ENCODE measurements at places on chromosomes 7 and 10.

DNA sequence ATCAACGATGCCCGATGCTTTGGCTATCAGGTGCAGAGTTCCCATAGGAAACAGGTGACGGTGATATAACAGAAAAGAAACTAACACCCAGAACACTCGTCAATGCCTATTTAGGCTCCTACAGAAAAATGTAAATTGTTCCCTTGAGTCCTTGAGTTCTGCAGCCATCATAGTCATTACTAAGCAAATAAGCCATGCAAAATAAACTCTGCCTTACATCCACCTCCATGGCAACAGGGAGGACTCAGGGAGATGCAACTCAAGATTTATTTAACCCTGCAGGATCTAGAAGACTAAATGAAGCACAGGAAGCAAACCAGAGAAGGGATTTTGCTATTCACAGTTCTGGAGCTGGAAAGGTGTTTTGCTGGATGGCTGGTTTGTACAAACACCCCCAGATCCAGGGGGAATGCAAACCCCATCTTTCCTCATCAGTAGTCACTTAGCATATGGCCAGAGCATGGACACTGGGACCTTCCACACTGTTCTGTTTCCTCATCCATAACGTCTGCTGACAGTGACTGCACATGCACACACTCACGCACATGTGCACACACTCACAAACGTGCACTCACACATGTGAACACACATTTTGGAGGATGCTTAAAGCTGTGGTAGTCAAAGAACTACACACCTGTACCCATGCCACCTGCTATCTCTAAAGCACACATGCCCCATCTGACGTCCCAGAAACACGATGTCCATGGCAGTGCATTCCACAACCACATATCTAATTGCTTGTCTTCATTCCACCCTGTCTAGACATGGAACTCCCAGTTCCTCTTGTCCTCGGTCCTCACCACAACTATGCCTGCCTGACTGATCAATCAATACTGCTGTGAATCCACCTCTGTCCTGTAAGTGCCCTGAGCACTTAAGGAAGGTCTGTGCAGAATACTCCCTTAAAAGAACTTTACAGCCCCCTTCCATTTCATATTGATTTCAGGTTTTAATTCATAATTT lies 178.2 kb downstream of the COBL start:
- no peak for DNase-seq

- DNase-seq = no peak
These were observed 79.5 kb upstream of the PRSS58 start for GRCh38 chr7:142337054-142338001.

DNA sequence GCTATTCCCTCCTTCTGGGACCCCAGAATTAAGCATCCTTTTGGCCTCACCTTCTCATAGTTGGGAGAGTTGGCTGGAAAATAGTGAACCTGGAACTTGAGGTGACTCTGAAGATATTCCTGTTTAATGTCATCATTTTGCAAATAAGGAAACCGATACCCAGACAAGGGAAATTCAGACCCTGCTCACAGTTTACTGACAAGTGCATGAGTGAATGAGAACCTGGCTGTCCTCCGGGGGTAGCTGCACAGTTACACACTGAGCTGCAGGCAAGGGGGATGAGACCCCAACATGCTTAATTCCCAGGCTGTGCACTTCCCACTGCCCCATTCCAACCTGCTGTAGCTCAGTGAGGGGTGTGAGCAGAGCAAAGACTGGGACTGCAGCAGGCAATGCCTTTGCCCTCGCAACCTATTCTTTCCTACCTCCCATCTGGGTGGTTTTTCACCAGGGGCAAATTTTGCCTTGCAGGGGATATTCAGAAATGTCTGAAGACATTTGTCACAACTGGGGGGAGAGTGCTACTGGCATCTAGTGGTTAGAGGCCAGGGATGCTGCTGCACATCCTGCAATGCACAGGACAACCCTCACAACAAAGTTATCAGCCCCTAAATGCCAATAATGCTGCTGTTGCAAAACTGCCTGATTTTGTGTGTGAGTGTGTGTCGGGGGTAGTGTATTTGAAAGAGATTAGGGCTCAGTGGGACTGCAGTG lies 136.2 kb downstream of the SORCS3 start:
- no peak for DNase-seq

DNA sequence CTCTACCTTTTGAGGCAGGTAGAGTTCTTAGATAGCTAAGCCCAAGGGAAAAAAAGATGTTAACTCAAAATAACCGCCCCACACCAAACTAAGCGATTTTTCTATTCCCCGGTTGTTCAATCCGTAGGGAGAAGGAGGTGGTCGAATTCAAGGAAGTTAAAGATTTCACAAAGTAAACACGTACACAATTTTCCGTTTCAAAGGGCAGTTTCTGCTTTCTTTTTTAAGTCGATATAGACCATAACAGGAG lies 842 bp downstream of the KBTBD2 start:
- no peak for DNase-seq

GRCh38 chr10:28948046-28948445 lies 270.7 kb downstream of the BAMBI start:
- no peak for DNase-seq

DNA sequence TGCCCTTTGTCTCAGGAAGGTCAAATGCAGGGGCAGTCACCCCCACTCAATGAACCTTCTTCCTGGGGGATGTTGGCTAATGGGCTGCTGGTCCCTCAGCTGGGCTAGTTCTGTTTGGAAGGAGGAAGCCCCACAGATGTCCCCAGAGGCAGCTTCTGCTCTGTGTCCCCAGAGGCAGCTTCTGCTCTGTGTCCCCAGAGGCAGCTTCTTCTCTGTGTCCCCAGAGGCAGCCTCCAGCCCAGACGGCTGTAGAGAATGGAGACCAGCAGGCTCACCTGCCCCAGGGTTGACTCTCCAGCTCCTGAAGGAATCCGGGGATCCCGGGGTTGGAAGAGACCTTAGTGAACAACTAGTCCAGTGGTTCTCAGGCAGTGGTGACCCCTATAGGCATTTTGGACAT lies 62.5 kb upstream of the LEP start:
- no peak for DNase-seq

Measured in CD4-positive, alpha-beta T cell treated with Interleukin-12 subunit alpha and Interleukin-12 subunit beta, for 1 hour (primary cell).